ENCODE measurements at places on chromosomes 16 and 17. TPM values are rescaled to one million over a fixed set of nuclear protein-coding genes. Genes with fewer than 3 reads are reported as not detected.
A peak's percentile ranks its signal among the peaks of the same experiment; 100 is the strongest.

SLC22A31 gene
- total RNA-seq, result not detected

GRCh38 chr16:23110257-23110899, 38.9 kb downstream of the USP31 start:
- DNase-seq, result no peak

- DNase-seq, result no peak
Observed at GRCh38 chr16:89785523-89786155, 30.8 kb downstream of the FANCA start.

DNA sequence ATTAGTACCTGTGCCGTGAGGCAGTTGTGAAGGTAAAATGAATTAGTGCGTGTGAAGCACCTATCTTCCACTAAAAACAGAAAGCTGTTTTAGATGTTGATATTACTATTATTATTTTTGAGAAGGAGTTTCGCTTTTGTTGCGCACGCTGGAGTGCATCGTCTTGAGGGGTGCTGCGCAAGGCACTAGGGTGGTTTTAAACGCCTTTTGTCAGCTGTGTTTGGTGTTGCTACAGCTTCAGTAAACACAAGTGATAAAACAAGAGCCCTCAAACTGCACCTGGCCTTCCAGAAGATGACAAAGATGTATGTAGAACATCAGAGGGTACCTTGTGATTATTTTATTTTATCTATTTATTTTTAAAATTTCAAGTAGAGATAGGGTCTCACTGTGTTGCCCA, 38.2 kb downstream of the PLCG2 start:
- DNase-seq, result no peak

- DNase-seq, result no peak
Observed at GRCh38 chr17:3669085-3669347, 404 bp downstream of the EMC6 start.

DNA sequence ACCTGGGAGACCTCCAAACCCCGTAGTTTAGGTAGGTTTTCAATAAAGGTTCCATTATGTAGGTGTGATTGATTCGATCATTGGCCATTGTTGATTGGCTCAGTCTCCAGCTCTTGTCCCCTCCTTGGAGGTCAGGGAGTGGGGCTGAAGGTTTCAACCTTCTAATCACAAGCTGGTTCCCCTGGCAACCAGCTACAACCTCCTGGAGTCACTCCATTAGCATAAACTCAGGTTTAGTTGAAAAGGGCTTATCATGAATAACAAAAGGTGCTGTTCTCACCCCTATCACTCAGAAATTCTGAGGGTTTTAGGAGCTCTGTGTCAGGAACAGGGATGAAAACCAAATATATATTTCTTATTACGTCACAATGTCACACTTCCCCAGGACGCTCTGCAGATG, 28.5 kb downstream of the TMEM132E start:
- no peak for DNase-seq

- DNase-seq, result peak; percentile 59
Observed at GRCh38 chr17:50289991-50290702, 15.9 kb downstream of the TMEM92 start.

DNA sequence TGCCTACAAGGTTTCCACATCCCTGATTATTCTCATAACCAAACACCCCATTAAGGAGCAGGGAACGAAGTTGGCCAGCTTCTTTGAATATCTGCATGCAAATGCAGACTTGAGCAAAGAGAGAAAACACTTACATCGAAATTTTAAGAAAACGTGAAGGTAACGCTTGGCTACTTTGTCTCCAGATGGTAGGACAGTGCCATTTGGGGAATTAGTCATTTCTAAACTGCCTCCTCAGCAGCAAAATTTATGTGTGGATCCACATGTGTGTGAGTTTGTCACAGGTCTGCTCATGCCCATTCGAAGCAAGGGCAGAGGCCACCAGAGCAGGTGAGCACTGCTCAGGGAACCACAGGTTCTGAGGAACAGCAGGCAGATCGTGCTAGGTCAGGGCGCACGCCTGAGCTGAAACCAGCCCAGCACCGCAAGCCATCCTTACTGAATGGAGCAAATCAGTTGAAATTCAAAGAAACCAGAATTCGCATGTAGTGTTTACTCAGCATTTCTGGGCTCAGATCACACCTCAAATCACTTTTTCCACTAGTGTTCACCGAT, 80.1 kb downstream of the SOCS1 start:
- no peak for DNase-seq

DNA sequence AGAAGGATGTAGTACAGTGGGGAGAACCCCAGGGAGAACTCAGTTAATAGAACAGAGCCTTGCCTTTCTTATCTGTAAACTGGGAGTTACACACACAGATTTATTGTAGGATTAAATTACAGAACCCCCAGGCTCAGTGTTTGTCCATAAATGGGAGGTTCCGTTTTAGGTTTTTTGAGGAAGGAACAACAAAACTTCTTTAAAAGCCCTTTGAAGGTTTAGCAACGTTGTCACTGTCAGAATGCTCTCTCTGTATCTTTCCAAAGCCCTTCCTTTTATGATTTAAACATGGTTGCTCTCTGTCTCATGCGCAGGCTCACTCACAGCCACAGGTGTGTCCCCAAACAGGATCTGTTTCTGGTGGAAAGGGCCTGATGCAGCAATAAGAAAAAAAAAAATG, 9.4 kb upstream of the GNA13 start:
- no peak for DNase-seq

DNA sequence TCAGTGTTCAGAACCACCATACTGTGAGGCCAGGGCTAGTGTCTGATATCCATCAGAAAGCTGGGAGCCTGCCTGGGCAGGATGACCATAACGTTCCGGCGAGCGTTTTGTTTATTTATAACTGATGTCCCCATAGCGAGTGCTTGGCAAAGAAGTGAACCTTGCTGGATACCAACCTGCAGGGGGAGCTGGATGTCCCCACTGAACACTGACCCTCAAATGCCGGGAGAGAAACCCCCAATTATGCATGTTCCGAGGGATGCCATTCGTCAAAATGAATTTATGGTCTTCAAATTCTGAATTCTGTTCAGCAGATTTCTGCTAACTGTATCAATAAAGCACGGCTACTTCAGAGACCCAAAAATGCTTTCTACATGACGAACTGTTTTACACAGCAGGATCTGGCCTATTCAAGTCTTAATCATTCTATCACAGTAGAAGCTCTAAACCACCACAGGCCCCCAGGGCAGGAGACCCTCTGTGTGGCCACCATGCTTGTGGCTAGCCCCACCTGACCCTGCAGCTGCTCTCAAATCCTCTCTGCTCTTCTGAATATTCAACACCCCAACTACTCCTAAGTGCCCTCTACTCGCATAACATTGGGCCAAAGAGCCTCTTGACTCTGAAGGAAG, 15.2 kb downstream of the MED24 start:
- peak; percentile 87 for DNase-seq

CDRT4 gene
- 2.9 TPM for total RNA-seq

TEKT1 gene
- total RNA-seq, result not detected

GRCh38 chr17:13544292-13544691, 57.4 kb downstream of the HS3ST3A1 start:
- no peak for DNase-seq

- DNase-seq, result no peak
Observed at GRCh38 chr16:51133688-51134087, 17.4 kb downstream of the SALL1 start.

DNA sequence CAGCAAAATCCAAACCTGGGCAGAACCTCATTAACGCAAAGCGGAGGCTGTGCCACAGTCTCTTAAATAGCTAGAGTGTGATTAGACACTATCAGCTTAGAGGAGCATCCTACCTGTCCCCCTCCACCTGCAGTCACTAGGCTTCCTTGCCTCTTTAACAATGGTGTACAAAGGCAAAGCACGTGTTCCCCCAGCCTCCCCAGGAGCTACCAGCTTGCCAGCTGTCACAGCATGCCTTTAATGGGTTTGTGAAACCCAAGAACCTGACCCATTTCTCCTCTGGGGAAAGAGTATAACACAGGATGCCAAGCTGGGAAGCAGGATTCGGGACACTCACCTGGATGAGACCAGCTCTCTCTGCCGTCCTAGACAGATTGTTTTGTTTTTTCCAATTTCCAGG, 37.2 kb upstream of the TBX2 start:
- no peak for DNase-seq

- no peak for DNase-seq
Observed at GRCh38 chr16:1839554-1839953, 12.5 kb downstream of the FAHD1 start.

- no peak for DNase-seq
Observed at GRCh38 chr16:69250081-69250480, 61.1 kb upstream of the VPS4A start.

- DNase-seq, result no peak
Observed at GRCh38 chr16:889586-889985, 81.2 kb downstream of the LMF1 start.

DNA sequence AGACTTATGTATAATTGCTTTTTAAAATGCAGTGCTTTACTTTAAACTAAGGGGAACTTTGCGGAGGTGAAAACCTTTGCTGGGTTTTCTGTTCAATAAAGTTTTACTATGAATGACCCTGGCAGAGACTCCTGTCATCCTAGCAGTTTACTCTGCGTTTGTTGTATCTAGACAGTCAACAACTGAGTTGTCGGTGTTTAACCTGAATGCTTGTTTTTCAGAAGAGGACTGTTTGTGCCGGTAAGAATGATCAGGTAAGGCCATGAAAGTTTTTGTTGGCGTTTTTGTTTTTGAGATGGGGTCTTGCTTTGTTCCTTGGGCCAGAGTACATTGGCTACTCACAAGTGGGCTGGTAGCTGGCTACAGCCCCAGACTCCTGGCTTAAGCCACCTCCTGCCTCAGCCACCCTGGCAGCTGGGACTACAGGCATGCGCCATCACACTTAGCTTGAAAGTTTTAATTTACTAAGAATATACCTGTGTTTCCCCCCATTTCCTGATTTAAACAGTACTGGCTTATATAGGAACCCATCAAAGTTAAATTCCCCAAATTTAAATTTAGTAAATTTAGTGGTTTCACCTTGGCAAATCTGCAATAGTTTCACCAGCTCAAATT, 11.9 kb downstream of the HERPUD1 start:
- DNase-seq, result no peak

- no peak for DNase-seq
Observed at GRCh38 chr16:19382887-19383816, 34.5 kb upstream of the TMC5 start.

DNA sequence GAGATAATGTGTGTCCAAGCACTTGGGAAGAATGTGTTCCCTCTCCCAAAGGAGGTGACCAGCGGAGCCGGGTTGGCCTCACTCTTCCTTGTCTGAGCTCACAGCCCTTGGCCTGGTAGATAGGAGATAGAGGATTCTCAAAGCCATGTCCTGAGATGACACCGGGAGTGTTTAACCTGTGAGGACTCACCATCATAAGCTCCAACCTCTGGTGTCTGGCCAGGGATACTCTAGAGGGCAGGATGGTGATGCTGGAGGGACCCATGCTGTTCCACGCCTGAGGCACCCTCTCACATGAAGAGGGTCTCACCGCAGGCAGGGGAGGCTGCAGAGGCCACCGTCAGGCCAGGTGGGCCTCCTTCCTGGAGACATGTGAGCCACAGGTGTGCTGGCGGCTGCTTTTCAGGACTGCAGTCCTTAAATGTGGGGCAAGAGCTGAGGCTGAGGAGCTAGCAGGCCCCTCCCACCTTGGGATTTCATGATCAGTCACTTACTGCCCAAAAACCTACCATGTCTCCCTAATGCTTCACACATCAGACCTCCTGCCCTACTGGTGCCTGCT, 6.6 kb upstream of the ZNF629 start:
- DNase-seq, result no peak

- DNase-seq, result no peak
Observed at GRCh38 chr17:31224366-31224765, 72.7 kb downstream of the OMG start.

All from heart right ventricle (tissue), 16 donors.